ENCODE measurements at places on chromosomes 3 and 15. TPM values are rescaled to one million over a fixed set of nuclear protein-coding genes. Genes with fewer than 3 reads are reported as not detected.

CKMT1B gene
- total RNA-seq: 4.8 TPM

AGTR1 gene
- 0.48 TPM for total RNA-seq

KBTBD13 gene
- 0.02 TPM for total RNA-seq

GPR176 gene
- 11.4 TPM for total RNA-seq

FAM3D gene
- not detected for total RNA-seq

IGSF10 gene
- 0.55 TPM for total RNA-seq

MESD gene
- 39.7 TPM for total RNA-seq

GHSR gene
- not detected for total RNA-seq

RTP1 gene
- not detected for total RNA-seq

IL17RD gene
- total RNA-seq: 1.1 TPM

CHRM5 gene
- total RNA-seq: 0.05 TPM

PPIB gene
- total RNA-seq: 774 TPM

SCAANT1 gene
- not detected for total RNA-seq

ZNF385D gene
- not detected for total RNA-seq

SKOR1 gene
- total RNA-seq: 0.03 TPM

PSTPIP1 gene
- not detected for total RNA-seq

SLC7A14 gene
- total RNA-seq: not detected

CCR9 gene
- not detected for total RNA-seq

TBC1D21 gene
- total RNA-seq: not detected

ASB14 gene
- total RNA-seq: not detected

B3GNT5 gene
- total RNA-seq: 21.0 TPM

ATXN7 gene
- total RNA-seq: 6.2 TPM

FGF7 gene
- not detected for total RNA-seq

RCCD1 gene
- 40.0 TPM for total RNA-seq

TRH gene
- not detected for total RNA-seq

EPHB3 gene
- 0.37 TPM for total RNA-seq

NPTN gene
- 203 TPM for total RNA-seq

GP5 gene
- total RNA-seq: not detected

REC114 gene
- total RNA-seq: not detected

GOLGA8B gene
- total RNA-seq: 17.1 TPM

PATL2 gene
- 0.33 TPM for total RNA-seq

RASSF1 gene
- total RNA-seq: 19.3 TPM

LEKR1 gene
- total RNA-seq: 1.1 TPM

NEK4 gene
- total RNA-seq: 13.5 TPM

ACOX2 gene
- 10.8 TPM for total RNA-seq

C15orf39 gene
- total RNA-seq: 29.1 TPM

CYP8B1 gene
- not detected for total RNA-seq

TMEM212 gene
- total RNA-seq: not detected

MAGEL2 gene
- not detected for total RNA-seq

GOLGA6B gene
- total RNA-seq: 0.09 TPM

FAM43A gene
- 4.3 TPM for total RNA-seq

TNFAIP8L3 gene
- 4.4 TPM for total RNA-seq

C2CD4A gene
- total RNA-seq: 0.02 TPM

CFAP92 gene
- total RNA-seq: 0.05 TPM

RHCG gene
- total RNA-seq: 42.7 TPM

KNG1 gene
- not detected for total RNA-seq

GP9 gene
- not detected for total RNA-seq

SRGAP3 gene
- 0.31 TPM for total RNA-seq

WNT5A gene
- 0.64 TPM for total RNA-seq

TMEM108 gene
- total RNA-seq: not detected

CTXN2 gene
- total RNA-seq: 0.02 TPM

P2RY14 gene
- not detected for total RNA-seq

TRMT10C gene
- 33.0 TPM for total RNA-seq

CD80 gene
- total RNA-seq: not detected

SERPINI1 gene
- total RNA-seq: 2.6 TPM

Measured in A549 treated with DMSO at 1 μM for 4 hours (cell line).